Substantia nigra (tissue), 51 donors: ENCODE measurements at places on chromosomes 12 and 14.

DNA sequence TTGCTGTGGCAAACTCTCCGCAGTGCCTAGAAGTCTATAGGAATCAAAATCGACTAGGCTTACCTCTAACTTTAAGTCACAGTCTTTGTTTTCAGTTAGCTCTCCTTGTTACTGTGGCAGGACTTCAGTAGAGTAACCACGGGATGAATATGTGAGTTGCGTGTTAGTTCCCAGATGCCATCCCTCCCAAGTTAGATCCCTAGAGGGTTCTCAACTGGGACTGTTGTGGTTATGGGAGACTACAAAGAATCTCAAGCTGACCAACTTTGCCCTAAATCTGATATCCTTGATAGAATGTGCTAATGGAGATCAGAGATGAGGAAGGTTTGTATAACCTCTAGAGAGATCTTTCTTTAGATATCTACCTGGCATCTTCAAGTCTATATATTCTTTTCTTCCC, 208.1 kb downstream of the AKAP6 start:
- no peak for DNase-seq

GRCh38 chr12:12265571-12266388, 1.1 kb downstream of the LRP6 start:
- DNase-seq = no peak

GRCh38 chr12:124550123-124551089, 17.0 kb downstream of the NCOR2 start:
- no peak for DNase-seq

DNA sequence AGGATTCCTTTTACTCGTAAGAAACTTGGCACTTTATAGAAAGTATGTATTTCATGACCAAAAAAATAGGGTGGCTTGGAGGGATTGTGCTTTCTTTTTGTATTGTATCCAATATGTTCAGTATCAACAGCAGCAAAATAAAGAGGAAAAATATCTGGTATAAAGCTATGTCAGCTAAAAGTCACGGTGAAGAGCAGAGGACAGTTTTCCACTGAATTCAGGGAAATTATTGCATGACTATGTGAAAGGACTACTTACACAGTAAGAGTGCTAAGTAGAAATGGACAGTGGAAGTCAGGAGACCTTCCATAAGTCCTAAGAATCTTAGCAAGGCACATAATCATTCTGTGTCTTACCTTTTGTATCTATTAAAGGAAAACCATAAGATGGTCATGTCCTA, 19.3 kb downstream of the TSHR start:
- DNase-seq = no peak

- no peak for DNase-seq
Measured at GRCh38 chr12:67274186-67274585, 5.0 kb downstream of the CAND1 start.

GRCh38 chr12:39763890-39764169, 144.2 kb upstream of the ABCD2 start:
- DNase-seq = no peak

- DNase-seq = peak; percentile 69
Measured at GRCh38 chr12:125185740-125186470, 120.7 kb downstream of the AACS start.

DNA sequence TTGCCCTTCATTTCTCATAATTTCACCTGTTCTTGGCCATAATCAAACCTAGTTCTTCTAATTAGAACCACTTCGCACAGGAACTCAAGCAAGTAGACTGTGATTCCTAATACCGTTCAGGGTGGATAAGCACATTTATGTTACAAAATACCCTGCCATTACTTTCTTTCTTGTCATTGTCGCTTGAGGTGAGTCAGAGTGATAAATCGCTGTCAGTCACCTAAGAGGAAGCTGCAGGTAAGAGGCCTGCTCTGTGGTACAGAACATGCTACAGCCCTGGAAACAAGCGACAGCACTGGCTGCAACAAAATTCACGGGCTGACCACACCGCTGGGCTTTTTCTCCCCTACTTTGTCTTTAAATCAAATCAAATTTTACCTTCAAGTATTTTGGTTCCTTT, 218.2 kb downstream of the ANO6 start:
- DNase-seq = no peak

DNA sequence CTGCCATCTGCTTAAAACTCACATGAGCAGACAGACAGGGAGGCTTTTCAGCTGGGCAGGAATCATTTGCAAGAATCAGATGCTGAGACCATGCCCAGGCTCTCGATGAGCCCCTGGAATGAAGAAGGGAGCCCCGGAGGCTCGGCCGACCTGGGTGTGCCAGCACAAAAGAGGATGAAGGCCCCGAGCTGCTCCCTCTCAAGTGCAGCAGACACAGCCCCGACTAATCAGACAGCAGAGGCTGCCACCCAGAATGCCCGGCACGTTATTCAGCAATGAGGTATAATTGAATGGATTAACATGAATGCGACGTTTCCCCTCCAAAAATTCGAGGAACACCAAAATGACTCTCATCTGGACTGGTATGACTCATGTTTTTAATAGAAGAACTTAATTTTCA, 58.9 kb downstream of the BCL11B start:
- DNase-seq = no peak

DNA sequence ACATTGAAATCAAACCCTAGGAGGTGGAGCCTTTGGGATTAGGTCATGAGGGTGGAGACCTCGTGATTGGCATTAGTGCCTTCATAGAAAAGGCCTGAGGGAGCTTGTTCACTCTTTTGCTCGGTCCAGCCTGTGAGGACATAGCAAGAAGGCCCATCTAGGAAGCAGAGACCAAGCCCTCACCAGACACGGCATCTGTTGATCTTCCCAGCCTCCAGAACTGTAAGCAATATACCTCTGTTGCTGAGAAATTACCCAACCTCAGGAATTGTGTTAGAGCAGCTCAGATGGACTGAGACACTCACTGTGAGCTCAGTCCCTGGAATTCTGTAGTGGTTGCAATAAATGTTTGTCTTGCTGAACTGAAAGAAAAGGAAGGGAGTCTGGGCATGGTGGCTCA, 116.2 kb upstream of the MAP1LC3B2 start:
- no peak for DNase-seq

DNA sequence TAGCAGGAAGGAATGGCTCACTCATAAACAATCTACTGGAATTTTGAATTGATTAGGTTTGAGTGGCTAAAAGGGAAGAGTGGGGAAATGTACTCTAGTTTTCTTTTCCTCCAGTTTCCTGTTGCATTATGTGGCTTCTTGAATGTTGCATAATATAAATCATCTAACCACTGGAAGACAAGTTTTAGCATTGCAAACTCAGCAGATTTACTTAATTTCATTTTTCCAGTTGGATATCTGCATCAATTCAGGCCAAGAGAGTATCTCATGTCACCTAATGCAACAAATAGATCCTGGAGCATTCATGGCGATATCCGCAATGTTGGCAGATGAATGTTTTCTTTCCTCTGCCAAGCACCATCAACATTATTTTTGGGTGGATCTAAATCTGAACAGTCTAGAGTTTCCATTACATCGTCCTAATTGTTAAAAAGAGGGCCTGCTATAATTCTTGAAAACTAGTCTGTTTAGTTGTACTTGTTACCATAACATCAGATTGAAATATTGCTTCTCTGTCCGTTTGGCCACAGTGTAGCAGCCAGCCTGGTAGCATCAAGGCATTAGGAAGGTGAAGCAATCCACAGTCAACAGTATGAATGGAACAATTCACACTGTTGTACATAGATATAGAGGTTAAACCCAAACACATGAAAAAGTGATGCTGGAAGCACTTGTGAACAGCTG, 544.2 kb downstream of the ETNK1 start:
- DNase-seq = no peak

DNA sequence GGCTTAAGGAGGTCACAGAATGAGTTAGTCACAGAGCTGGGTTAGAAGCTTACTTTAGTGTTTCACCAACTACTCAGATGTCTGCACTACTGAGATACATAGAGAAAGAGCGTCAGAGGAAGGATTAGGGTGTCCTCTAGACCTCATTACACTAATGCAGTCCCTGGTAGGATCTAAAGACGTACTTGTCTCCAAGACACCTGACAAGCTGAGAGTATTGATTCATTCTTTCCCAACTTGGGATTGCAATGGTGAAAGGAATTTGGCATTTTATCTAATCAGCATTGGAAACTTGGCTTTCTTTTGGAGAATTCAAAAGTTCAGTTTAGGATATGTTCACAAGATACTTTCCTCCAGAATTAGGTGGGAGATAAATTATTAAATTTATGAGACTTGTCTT, 402.1 kb downstream of the ZFP36L1 start:
- DNase-seq = no peak

GRCh38 chr12:50924439-50925341, 27.7 kb upstream of the HIGD1C start:
- peak; percentile 52 for DNase-seq
